ENCODE measurements at places on chromosomes 5 and 9. TPM values are rescaled to one million over a fixed set of nuclear protein-coding genes. Genes with fewer than 3 reads are reported as not detected.

- peak; percentile 68 for DNase-seq
These were observed 719 bp upstream of the ISCA1 start for GRCh38 chr9:86282979-86283535.

DNA sequence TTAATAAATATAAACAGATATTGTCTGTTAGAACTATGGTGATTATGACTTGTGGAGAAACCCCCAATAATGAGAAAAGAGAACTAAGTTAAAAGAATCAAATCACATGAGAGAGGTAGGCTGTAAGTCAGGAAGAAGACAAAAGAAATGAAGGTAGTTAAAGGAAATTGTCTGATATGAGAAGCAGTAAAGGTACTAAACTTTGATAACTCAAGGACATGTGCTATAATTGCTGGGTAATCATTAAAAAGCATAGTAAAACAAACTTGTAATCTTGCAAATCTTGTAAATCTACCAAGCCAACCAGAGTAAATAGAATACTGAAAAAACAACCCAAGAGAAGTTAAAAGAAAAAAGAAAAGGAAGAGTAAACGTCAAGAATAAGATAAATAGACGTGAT is 207.0 kb upstream of the CTNND2 start:
- DNase-seq = no peak

- peak; percentile 69 for DNase-seq
These were observed 1.0 kb upstream of the DAB2IP start for GRCh38 chr9:121650217-121651007.

CRHBP gene
- total RNA-seq = not detected

Measured in H4 (cell line).